ENCODE measurements at places on chromosomes 11 and 22.

DNA sequence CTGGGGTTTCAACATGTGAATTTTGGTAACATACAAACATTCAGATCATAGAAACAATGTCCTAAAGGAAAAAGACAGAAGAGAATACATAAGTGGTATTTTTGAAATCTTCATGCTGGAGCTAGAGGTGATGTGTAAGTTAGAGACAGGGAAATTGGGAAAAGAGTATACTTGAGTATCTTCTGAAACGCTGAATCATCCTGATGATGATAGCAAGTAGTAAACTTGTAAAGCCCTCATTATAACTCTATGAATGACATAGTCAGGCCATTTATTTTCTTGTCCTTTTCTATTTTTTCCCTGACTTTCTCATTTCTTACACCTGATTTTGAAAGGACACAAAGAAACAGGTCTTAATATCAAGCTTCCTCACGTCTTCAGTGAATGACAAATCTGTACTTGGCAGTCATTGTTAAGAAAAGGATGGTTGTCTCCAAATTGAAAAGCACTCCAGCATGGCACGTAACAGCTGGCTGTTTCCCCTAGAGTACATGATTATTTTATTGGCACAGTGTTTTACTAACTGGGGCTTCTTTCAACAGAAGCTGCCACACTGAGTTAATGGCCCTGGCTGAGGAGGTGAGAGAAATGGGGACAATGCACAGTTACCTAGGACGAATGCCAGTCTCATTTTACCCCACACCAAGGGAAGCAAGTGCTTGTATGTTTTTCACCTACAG is 140.7 kb upstream of the CTSC start:
- DNase-seq = no peak

GRCh38 chr22:48398181-48398905 is 1429.3 kb downstream of the BRD1 start:
- DNase-seq = no peak

DNA sequence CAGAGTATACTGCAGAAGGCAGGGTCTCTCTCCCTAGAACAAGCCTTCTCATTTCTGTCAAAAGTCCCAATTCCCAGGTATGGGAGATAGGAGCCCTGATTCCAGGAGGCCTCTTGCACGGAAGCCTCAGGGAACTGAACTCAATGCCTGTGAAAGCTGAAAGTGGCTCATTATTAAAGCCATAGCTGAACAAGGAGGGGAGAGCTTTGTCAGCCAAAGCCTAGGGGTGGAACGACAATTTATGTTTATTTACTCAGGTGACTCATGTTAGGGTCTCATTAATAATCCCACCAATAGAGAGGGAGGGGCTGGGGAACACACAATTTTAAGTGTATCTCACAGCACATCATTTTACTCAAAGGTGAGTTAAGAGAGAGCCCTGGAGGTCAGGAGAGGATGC is 44.9 kb downstream of the DSCAML1 start:
- no peak for DNase-seq

GRCh38 chr11:115362997-115363396 is 141.2 kb downstream of the CADM1 start:
- no peak for DNase-seq

DNA sequence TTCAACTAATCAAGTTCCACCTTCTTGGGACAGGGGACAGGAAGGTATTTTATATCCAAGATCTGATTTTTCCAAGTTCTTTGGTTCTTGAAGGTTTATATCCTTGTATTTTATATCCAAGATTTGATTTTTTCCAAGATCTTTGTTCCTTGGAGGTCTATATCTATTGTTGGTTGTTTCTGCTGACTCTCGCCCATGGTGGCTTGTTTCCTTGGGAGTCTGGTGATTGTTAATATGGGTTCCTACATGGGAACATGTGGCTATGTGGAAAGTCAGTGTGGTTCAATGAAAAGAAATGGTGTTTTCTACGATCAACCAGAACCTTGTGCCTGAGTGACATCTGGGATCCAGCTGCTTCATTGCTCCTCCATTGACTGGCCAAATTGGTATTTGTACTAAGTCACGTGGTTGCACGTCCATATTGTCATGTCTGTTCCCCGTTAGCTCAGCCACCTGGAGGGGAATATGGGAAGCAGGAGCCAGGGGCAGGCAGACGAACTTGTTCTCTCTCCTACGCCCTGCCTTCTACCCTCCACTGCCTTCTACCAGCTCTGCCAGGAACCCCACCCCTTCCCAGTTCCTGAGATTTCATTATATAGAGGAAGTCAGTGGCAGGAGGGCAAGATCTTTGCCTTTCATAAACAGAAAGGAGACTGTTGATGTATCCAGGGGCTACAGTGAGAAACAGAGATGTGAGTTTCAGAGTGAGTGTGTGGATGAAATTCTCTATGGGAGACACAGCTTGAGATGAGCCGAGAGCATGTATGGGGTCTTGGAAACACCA is 11.1 kb upstream of the CSF2RB start:
- DNase-seq = no peak

DNA sequence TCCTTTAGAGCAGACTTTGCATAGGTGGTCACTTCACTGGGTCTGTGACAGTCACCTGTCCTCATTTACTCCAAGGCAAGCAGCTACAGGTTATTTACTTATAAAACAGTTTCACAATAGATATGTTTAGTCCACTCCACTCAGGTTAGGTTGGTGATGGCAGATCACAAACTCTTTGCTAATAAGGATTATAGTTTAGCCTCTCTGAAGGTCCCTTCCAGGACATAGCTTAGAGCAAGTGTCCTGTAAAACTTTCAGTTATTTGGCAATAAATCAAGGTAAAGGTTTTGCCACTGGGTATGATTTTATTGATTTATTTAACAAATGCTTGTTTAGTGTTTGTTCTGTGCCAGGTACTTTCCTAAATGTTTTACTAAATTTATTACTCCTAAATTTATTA is 8.8 kb downstream of the OR6Q1 start:
- DNase-seq = no peak

- no peak for DNase-seq
Observed at GRCh38 chr11:2666828-2667570, 32.8 kb downstream of the KCNQ1OT1 start.

DNA sequence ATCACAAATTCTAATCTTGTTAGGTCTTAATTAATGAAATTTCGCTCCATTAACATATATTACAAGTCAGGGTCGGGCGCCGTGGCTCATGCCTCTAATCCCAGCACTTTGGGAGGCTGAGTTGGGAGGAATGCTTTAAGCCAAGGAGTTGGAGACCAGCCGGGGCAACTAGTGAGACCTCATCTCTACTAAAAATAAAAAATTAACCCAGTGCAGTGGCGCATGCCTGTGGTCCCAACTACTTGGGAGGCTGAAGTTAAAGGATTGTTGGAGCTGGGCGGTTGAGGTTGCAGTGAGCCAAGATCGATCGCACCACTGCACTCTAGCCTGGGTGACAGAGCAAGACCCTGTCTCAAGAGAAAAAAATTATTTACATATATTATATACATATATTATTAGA is 1.9 kb downstream of the TMA7B start:
- DNase-seq = no peak

GRCh38 chr11:100910808-100911207 is 218.8 kb downstream of the PGR start:
- no peak for DNase-seq

DNA sequence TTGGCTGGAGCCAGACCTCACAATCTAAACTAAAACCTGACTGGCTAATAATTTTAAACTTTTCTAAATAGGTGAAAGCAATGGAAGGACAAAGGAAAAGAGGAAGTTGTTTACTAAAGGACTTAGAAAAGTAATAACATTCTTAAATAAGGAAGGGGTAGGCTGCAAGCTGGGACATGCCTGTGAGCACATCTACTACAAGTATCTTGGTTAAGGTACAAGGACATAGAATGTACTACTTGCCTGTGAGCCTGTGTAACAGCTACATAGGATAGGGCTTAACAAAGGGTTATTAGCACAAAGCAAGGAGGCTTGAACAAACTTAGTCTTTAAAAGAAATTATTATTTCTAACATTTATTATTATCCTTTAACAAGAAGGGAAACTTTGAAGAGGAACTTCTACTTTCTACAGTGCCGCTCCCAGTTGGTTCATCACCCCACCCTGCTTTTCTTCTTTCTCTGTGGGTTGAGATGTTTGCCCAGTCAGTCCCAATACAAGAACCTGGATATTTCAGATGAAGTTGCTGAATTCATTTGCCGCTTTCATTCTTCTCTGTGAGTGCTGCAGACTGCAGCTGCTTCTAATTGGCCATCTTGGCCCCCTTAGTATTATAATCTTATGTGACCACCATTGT is 87.5 kb downstream of the PRMT3 start:
- DNase-seq = no peak

DNA sequence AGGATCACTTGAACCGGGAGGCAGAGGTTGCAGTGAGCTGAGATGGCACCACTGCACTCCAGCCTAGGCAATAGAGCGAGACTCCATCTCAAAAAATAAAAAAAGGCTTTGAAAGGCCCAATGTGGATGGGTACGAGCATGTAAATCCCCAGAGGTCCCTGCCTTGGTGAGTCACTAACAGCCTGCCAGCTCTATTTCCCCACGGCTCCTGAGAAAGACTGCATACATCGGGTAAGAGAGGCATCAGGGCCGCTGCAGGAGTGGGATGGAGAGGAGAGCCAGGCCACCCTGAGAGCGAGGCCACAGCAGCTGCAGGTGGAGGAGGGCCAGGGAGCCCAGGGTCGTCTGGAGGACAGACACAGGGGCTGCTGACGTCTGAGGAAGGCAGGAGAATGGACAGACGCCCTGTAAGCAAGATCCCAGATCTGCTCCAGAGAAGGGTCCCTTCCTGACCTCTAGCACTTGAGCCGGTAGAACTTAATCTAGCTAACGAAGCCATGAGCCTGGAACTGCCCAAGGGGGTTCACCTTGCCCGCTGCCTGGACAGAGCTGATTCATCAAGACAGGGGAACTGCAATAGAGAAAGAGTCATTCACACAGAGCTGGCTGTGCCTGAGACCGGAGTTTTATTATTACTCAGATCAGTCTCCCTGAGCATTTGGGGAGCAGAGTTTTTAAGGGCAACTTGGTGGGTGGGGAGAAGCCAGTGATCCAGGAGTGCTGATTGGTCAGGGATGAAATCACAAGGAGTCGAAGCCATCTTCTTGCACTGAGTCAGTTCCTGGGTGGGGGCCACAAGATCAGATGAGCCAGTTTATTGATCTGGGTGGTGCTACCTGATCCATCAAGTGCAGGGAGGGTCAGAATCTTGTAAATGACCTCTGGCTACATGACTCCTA is 5.1 kb upstream of the KRTAP5-9 start:
- DNase-seq = no peak

DNA sequence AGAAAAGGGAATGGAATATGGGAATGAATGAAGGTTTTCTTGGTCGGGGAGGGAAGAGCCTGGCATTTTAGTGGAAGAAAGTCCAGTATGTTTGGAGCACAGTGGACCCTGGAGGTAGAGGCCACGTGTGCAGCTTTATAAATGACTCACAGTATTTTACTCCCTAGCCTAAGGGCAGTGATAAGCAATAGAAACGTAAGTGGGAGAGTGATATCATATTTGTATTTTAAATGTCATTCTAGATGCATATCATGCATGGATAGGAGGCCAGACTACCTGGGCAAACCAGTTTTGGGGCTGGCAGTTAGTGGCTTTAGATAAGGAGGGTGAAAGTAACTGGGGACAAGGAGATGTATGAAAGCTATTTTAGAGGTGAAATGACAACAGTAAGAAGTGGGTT is 174.1 kb downstream of the ARHGAP42 start:
- DNase-seq = no peak

GRCh38 chr11:44613153-44613552 is 47.7 kb downstream of the CD82 start:
- no peak for DNase-seq

DNA sequence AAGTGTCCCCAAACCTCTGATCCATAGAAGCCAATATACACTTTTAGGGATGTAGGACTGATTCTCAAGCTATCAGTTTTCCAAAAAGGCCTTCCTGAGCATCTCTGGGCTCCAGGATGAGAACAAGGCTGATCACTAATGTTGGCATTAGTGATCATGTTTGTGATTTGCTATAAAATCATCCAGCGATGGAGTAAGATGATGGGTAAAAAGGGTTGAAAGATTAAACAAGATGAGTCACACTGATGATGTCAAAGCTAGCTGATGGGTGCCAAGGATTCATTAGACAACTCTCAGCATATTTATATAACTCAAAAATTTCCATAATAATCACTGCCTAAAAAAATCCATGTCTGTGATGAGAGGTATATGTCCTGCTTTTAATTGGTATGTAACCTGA is 42.8 kb downstream of the ZNF280B start:
- no peak for DNase-seq

DNA sequence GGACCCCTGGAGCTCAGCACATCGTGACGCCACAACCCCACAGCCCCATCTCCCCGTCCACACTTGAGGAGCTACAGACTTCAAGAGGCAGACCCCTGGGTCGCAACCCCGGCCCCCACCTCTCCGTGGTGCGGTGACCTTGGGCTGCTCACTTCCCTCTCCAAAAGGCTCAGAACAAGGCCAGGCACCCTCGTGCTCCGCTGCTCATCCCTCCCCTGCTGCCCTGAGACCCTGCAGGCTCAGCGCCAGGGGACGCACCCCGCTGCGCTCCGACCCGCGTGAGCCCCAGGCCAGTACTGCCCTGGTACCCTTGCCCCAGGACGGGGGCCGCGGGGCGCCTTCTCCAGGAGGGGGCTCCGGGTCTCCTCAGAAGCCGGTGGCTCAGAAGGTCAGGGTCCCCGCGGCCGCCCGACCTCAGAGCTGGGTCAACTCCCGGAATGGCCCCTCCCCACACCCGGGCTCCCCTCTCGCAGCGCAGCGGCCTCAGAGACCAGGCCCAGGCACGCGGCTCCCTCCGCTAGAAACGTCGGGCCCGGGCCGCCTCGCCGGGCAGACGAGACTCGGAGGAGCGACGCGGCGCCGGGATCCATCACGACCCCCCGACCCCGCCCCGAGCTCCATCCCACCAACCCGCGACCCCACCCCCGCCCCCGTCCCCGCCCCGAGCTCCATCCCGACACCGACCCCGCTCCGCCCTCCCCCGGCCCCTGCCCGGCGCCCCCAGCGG is 563 bp downstream of the GATD1 start:
- DNase-seq = no peak

- no peak for DNase-seq
Observed at GRCh38 chr11:79269611-79270307, 171.1 kb downstream of the TENM4 start.

GRCh38 chr11:57779276-57779675 is 17.7 kb downstream of the CTNND1 start:
- DNase-seq = no peak

DNA sequence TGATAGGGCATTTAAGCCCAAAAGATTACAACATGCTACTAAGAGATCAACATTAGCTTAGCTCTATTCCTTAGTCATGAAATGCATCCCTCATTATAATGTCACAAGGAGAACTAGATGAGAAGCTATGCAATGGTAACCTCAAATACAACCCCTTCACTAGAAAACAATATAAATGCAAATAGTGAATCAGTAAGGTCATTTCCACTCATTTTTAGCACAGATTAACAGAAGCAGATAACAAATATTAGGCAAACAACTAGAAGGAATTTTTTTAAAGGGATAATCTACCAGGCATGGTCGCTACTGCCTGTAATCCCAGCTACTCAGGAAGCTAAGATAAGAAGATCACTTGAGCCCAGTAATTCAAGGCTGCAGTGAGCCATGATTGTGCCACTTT is 28.2 kb downstream of the SIK3 start:
- DNase-seq = no peak

All from anterior cingulate cortex (tissue), 58 donors.